ENCODE measurements at places on chromosomes 16 and 17.

GRCh38 chr16:65059406-65059980 lies 62.4 kb downstream of the CDH11 start:
- DNase-seq: no peak

GRCh38 chr17:50194140-50194933 lies 7.1 kb downstream of the COL1A1 start:
- no peak for DNase-seq

- DNase-seq: no peak
Observed at GRCh38 chr16:31875112-31875803, 1.7 kb downstream of the ZNF267 start.

DNA sequence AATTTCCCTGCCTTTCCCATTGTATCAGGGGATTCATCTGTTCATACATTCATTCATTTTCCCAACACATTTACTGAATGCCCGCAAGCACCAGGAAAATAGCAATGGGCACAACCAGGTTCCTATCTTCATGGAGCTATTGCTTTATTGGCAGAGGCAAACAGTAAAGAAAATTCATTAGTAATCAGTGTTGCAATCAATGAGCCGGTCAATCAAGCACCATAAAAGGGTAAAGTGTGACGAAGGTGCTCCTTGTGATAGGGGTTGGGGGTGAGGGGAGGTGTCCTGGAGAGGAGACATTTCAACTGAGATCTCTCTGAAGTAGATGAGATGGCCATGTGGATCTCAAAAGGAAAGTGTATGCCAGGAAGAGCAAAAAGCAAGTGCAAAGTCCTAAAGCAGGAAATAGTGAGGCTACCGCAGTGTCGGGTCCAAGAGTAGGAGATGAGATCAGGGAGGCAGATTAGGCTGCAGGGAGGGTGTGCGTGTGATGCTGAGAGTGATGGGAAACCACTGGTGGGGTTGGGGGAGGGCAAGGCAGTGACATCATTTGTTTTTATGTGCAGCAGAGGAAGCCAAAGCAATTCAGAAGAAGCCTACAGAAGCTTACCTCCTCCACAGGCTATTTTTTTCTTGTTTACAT lies 28.4 kb downstream of the CDH13 start:
- peak; percentile 82 for DNase-seq

GRCh38 chr16:88821168-88821850 lies 9.6 kb upstream of the APRT start:
- no peak for DNase-seq

GRCh38 chr16:29962344-29962994 lies 590 bp downstream of the TMEM219 start:
- DNase-seq: no peak

DNA sequence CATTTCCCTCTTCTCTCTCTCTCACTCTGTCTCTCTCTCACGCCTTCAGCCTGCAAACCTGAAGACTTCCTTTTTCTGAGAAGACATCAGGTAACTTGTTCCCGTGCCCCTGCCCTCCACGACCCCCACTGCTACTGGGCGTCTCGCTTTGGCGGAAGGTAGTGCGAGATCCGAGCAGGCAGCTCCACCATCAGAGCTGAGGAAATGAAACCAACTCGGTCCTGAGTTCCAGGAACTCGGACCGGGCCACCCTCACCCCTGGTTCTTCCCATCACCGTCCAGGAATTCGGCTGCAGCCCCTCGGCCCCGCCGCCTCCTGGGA lies 585 bp downstream of the MLKL start:
- no peak for DNase-seq

GRCh38 chr17:76368545-76368944 lies 14.8 kb upstream of the PRPSAP1 start:
- DNase-seq: no peak

- no peak for DNase-seq
Observed at GRCh38 chr16:1687427-1688316, 9.6 kb downstream of the JPT2 start.

- DNase-seq: no peak
Observed at GRCh38 chr17:34222722-34223497, 32.2 kb upstream of the CCL2 start.

GRCh38 chr17:75153780-75154194 lies 525 bp downstream of the JPT1 start:
- no peak for DNase-seq
